ENCODE measurements at places on chromosomes 6 and 20.

GRCh38 chr6:1604158-1605003 lies 5.3 kb upstream of the FOXC1 start:
- peak; percentile 39 for DNase-seq

- DNase-seq = no peak
These were observed 48.9 kb downstream of the ELOVL2 start for GRCh38 chr6:10995114-10995707.

GRCh38 chr6:75266716-75267291 lies 17.8 kb downstream of the TMEM30A start:
- DNase-seq = no peak

DNA sequence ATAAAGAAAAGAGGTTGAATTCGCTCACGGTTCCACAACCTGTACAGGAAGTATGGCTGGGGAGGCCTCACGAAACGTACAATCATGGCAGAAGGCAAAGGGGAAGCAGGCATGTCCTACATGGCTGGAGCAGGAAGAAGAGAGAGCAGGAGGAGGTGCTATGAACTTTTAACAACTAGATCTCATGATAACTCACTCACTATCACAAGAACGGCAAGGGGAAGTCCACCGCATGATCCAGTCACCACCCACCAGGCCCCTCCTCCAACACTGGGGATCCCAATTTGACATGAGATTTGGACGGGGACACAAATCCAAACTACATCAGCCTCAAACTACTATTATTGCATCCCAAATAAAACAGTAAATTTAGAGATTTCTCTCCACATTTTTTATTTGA lies 53.6 kb upstream of the CST7 start:
- no peak for DNase-seq

- DNase-seq = no peak
These were observed 85.5 kb downstream of the ARID1B start for GRCh38 chr6:156862711-156863110.

GRCh38 chr6:122719176-122719575 lies 60.3 kb upstream of the FABP7 start:
- no peak for DNase-seq

- no peak for DNase-seq
These were observed 152.9 kb downstream of the ERMARD start for GRCh38 chr6:169904051-169904922.

DNA sequence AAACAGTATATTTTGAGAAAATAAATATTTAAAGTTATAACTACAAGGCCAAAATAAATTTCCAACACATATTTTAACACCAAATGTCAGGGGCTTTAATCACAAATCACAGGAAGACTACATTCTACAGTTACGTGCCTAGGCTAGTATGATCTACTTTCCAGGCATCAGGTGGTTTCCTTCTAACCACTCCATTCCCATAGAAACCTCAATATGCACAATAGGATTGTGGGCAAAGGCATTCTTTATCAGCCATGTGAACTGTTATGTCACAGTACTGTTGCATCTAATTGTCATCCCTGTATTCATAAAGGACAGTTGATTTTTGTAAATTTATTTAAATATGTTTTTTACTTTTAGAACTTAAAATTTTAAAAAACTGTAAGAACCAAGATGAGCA lies 32.4 kb downstream of the ATG5 start:
- no peak for DNase-seq

DNA sequence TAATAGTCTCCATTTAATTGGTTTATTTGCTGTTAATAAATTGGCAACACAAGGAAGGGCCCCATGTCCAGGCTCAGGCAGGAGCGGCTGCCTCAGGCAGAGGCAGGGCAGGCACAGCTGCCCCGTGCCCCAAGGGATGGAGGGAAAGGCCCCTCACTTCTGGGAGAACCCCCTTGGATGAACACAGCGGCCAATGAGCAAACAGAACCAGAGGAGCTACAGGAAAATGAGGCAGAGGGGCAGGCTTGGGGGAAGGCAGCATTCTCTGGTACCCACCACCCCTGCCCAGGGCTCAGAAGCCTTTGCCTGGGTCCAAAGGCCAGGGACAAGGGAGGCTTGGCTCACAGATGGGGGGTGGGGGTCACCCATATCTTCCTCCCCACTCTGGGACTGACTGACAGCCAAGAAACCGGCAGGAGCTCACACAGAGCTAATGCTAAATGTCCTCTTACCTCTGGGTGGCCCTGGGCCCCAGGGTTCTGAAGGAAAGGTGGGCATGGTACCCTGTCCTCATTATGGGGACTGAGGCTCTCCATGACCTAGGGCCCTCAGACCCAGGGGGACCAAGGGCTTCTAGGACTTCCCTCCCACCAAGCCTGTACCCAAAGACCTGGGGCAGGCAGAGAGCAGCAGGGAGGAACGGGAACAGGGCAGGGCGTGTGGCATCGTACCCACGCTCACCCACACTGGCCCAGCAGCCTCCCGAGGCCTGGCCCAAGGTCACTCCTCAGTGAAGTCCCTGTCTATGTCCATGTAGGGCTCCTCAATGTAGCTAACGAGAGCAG lies 47.0 kb downstream of the MYH7B start:
- no peak for DNase-seq

DNA sequence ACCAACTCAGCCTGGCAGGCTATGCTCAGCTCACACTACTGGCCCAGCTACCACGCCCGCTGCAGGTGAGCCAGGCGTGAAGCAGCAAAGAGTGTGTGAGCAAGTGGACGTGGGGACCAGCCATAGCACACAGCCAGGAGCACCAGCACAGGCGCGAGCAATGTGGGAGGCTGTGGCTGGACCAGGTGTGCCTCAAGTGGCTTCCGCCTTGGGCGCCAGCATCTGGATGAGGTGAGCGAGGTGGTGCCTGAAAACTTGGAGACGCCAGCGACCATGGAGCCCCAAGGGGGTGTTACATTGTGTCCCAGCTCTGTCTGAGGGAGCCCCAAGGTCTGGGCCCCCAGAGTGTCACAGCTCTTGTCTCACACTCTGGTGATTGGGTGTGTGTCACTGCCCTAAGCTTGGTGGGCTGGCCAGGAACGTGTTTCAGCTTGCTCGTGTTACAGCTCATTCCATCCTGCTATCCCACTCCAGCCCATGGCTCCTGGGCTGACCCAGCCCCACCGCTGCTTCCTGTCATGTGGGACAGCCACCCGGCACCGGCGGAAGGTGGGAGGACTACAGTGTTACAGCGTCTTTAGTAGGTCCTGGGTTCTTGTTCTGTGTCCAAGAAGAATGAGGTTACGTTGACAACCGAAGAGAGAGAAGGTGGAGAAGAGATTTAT lies 508.0 kb upstream of the MMS22L start:
- DNase-seq = no peak

GRCh38 chr20:63622096-63622495 lies 4.8 kb downstream of the GMEB2 start:
- DNase-seq = no peak

- no peak for DNase-seq
These were observed 234.0 kb upstream of the MARCKS start for GRCh38 chr6:113623129-113623528.

GRCh38 chr6:18269717-18270116 lies 5.4 kb upstream of the DEK start:
- no peak for DNase-seq

DNA sequence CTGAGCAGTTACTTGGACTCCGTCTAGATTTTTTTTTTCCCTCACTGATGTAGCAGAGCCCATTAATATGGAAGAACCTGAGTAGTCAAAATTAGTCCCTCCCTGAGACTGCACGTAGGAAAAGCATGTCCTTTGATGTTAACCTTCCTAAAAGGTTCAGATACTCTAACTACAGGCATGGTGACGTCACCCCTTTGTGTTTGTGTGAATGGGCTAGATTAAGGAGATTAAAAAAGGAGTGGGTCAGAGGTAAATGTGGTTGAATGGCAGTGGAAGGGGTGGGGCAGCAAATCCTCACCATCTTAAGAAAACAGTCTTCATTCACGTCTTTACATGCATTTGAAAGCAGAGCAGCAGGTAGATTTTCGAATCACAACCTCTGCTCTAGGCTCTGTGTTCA lies 521.1 kb downstream of the TFAP2B start:
- no peak for DNase-seq

GRCh38 chr6:68651011-68651985 lies 16.2 kb downstream of the ADGRB3 start:
- no peak for DNase-seq

GRCh38 chr20:19817017-19817416 lies 59.0 kb downstream of the RIN2 start:
- no peak for DNase-seq

GRCh38 chr6:43972913-43973300 lies 154.3 kb downstream of the MRPL14 start:
- no peak for DNase-seq

GRCh38 chr6:136230219-136230853 lies 19.8 kb downstream of the MTFR2 start:
- DNase-seq = no peak

DNA sequence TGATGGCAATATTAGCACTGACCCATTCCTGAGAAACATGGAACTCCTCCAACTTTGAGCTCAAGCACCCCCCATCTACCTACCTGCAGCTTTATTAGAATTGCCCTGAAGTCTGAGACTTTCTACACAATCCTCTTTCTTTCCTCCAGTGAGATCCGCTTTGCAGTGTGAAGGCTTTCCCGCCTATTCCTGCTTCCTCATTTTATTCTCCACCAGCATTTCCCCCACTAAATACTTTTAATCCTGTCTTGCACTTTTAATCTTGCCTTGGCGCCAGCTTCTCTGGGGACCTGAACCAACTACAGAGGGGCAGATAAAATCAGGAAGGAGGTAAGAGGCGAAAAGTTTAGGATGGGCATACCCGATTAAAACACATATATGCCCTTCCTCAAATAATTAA lies 178.1 kb upstream of the PRDM1 start:
- no peak for DNase-seq

GRCh38 chr20:57458400-57459160 lies 66.4 kb downstream of the CTCFL start:
- DNase-seq = no peak

GRCh38 chr6:11460001-11460668 lies 77.4 kb upstream of the TMEM170B start:
- no peak for DNase-seq

DNA sequence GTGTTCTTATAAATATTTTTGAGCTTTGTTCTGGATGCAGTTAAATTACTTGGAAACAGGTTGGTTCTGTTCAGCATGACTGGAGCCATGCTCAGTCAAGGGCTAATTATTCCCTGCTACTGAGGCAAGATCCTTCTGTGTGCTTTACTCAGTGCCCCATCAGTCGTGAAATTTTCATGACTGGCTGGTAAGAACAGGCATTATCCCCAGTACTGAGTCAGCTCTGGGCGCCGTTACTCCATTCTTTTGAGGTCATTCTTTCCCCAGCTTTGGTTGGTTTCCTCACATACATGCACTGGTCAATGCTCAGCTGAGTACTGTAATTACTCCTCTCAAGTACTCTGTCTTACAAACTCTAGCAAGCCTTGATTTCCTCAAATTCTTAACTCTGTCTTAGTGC lies 71.3 kb downstream of the CDKAL1 start:
- no peak for DNase-seq

- no peak for DNase-seq
These were observed 22.4 kb downstream of the TRMT6 start for GRCh38 chr20:5927749-5928462.

- no peak for DNase-seq
These were observed 226.5 kb upstream of the CDH4 start for GRCh38 chr20:61025536-61025935.

DNA sequence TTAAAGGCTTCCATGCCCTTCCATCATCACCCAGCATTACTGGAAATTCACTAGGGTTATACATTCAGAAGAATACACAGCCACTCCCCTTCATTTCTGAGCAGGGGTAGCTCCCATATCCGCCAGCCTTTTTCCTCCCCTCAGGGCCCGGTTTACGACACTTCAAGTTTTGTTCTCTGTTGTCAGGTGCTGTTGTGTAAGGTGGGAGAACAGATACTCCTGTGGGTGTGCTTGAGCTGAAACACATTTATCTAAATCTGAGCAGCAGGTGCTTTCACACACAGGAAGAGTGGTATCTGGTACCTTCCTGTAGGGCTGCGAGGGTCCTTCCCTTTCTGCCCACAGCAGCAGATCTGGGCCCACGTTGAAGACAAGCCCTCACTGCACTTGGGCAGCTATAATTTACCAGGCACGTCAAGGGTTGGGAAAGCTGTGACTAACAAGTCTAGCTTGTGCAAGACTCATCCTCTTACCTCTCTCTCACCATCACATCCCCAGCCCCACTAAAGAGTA lies 215.8 kb upstream of the RREB1 start:
- no peak for DNase-seq

GRCh38 chr20:16445482-16445881 lies 127.8 kb downstream of the KIF16B start:
- DNase-seq = no peak

DNA sequence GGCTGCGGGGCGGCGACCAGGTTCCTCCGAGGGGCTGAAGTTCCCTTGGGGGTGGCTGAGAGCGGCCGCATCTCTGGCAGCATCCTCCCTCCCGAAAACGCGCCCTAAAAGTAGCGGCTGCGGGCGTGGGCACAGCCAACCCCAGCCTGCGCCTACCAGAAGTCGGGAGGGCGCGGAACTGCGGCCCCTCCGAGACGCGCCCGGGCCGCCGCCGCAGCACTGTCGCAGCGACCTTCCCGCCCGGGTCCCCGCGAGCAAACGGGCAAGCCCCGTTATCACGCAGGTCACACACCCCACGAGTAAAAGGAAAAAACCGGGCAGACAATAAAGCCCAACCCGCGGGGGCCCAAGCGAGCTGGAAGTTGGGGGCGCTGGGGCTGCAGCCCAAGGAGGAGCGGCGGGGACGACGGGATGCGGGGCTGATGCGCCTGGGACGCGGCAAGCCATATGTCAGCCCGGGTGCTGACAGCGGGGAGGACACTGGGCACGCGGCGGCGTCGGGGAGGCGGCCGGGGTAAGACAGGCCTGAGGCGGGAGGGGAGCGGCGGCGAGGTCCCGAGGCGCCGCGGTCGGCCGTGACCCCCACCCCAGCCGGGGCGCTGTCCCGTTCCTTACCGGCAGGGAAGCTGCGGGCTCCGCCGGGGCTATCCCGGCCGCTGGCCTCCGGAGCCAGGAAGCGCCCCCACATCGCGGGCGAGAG lies 659 bp downstream of the CEP85L start:
- peak; percentile 36 for DNase-seq

GRCh38 chr6:14692208-14692607 lies 553.7 kb upstream of the JARID2 start:
- DNase-seq = no peak

GRCh38 chr6:92779746-92780145 lies 639.6 kb downstream of the EPHA7 start:
- no peak for DNase-seq

GRCh38 chr6:54108271-54108670 lies 3.0 kb upstream of the MLIP start:
- no peak for DNase-seq

GRCh38 chr6:132392792-132393191 lies 8.5 kb downstream of the MOXD1 start:
- DNase-seq = no peak

- no peak for DNase-seq
These were observed 172.9 kb downstream of the ADGRG6 start for GRCh38 chr6:142474531-142475289.
